ENCODE measurements at places on chromosomes 4 and X.

DNA sequence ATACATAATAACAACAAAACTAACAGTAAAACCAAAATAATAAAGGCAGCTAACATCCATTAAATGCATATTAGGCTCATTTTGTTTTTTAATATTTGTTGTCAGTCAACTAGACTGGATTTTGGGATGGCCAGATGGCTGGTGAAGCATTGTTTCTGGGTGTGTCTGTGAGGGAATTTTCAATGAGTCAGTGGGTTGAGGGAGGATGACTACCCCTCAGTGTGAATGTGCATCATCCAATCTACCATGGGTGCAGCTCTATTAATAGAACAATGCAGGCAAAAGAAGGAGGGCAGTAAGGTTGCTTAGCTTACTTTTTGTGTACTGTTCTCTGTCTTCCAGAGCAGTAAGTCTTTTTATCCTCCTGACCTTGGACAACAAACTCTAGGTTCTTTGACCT, 484.2 kb upstream of the HS3ST1 start:
- DNase-seq = no peak

DNA sequence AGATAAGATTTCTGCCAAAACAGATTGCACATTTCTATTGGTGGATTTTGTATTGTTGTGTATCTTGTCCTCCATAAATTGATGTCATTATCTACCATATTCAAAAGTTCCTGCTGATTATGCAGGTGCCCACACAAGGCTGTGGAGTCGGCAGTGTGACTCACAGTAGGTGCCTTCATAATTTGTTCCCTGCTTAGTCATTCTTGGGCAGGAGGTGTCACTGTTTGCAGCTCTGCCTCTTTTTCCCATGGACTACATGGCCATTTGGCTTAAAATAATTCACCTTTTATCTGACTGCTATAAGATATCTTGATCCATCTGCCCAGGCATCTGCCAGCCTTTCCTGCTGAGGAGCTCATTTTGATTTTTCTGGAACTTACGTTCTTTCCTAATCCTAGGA, 33.6 kb upstream of the ENPEP start:
- DNase-seq = peak; percentile 14

- peak; percentile 85 for DNase-seq
Observed at GRCh38 chr4:128565565-128566186, 243.8 kb upstream of the JADE1 start.

DNA sequence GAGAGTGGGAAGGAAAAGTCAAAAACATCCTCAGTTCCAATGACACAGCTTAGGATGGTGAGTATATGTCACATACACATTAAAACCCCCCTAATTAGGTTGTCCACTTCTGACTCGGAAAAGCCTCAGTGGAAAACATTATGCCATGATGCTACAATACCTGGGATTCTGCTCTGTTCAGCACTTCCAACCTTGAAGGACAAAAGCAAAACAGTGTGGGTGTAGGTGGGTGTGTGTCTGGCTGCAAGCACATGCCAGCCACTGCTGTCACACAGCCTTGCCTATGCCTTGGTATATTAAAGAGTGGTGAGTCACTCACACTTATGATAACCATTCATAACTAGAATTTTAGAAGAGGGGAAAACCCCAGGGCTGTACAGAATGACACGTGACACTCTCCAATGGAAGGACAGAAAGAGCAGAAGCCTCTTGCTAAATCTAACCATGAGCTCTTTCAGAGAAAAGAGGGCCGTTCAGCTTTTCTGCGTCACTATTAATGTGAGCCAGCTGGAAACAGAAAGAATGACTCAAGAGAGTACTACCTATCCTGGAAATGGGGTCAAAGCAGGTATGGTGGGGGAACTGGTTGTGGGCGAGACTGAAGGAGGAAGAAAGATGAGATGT, 159.6 kb downstream of the TET2 start:
- no peak for DNase-seq

DNA sequence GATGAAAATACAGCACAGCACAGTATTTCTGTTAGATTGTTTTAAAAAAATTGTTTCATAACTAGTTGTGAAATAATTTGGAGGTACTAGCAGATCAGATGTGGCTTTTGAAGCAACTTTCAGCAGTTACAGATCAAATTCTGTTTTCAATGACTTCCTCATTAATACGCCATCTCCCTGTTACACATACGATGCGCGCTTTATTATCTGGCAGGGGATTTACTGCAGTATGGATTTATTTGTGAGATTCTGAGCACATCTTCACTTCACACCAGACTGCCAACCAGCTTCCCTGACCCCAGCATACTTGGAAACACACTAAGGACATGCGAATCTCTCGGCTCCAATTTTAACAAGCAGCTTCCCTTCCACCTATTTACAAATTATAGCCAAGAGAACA, 235.5 kb upstream of the DIAPH2 start:
- DNase-seq = no peak

- DNase-seq = peak; percentile 13
Observed at GRCh38 chrX:138150709-138151108, 560.8 kb downstream of the FGF13 start.

DNA sequence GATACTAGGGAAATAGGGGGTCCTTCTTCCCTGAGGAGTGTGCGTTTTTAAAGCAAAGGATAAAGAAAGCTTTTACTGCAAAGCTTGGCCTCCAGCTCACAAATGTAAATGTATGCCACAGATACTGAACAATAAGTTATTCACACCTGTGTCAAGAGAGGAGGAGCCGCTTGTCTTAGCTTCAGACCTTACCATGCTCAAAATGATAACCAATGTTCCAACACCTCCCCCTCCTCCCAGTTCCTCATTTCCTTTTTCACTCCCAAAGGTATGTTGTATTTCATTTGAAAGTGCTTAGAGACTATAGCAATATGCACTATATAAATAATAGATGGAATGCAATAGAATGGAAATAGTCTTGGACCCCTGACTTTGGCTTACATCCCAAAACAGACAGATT, 47.0 kb upstream of the RAPGEF2 start:
- no peak for DNase-seq

GRCh38 chr4:105206214-105206613, 59.5 kb downstream of the TET2 start:
- peak; percentile 19 for DNase-seq

DNA sequence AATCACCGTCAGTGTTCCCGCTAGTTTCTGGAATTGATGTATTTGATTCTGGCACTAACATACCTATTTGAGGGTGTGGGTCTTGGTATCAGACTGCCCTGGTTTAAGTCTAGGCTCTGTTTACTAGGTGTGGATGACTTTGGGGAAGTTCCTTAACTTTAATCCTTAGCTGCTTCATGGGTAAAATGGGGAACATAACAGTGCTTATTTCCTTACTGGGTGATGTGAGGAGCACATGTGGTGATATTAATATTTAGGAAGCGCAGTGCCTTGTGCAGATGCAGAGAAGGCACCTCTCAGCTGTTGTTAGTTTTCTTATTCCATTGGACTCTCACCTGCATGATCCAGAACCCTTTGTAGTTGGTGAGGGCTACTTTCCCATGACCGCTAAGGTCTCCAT, 17.1 kb downstream of the RNF4 start:
- DNase-seq = no peak

DNA sequence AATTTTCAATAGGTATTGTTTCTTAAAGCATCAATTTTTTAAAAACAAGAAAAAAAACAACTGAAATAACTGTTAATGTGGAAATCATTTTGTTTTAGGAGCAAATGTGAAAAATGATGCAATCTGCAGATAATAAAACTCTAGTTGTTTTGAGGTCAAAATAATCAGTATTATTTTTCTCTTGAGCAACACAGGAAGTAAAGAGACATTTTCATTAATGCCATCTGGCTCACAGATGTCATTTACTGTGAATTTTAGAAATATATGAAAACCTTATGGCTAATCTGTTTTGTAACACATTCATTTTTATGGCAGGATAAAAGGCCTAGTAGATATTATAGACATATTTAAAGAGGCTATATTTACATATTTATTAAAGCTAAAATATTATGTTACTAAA, 141.6 kb downstream of the PCDH18 start:
- no peak for DNase-seq

DNA sequence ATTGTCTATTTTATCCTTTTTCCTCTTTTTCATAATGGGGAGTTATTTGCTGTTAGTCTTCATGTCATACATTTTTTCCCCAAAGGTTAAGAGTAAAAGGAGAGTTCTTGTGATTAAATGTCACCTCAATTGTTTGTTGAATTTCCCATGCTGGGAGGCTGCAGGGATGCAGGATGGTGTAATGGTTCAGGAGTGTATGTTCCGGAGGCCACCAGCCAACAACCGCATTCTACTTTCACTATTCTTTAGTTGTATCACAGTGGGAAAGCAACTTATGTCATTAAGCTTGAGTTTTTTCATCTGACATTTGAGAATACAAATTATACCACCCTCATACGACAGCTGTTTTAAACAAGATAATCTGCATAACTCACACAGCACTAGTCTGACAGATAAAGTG, 15.4 kb downstream of the AFP start:
- peak; percentile 62 for DNase-seq

DNA sequence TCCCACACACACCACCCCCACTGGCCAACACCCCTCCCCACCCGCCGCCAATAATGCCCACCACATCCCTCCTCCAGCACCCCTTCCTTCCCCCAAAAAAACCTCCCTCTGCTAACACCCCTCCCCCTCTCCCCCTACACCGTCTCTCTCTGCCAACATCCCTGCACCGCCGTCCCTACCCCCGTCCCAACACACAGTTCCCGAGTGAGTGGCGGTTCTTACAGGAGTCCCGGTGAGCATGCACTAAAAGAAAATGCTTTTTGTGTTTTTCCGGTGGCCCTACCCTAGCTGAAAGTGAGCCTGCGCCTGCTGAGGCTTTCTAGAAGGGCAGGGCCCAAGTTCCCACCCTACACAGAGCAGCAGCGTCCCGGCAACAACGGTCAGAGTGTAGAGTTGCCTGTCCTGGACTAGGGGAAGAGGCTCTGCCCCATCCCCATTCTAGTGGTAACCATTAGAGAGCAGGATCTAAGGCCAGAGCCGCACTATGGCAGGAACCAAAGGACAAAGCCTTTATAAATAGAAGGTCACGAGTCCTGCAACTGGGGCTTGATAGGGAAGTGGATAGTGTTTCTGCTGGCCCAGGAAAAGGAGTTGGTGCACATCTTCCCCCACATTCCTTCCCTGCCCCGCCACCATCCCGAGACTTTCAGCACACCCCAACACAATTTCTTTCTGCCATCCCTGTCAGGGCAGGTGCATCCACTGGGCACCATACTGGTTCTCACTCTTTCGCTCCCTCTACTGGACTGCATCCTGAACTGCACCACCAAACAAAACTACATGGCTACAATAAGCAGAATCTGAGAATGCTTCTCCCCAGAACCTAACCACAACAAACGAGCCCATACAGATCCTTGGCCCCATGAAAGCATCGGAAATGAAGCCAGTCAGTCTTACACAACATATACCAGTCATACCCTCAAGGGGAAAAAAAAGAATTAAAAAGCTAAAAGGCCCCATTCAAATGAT, 78.1 kb upstream of the PAGE3 start:
- DNase-seq = peak; percentile 53

DNA sequence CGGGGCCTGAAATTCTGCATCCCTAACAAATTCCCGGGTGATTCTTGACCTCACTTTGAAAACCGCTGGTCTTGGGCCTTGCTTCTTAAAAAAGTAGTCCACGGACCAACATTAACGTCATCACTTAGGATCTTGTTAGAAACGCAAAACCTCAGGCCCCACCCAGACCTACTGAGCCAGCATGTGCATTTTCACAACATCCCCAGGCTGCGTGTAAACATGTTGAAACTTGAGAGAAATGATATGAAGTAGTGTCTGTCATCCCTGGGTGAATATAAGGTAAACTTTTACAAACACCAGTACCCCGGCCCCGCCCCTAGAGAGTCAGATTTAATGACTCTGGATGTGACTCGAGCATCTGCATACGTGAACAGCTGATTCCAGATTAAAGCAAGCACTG, 33.7 kb downstream of the SORBS2 start:
- no peak for DNase-seq

DNA sequence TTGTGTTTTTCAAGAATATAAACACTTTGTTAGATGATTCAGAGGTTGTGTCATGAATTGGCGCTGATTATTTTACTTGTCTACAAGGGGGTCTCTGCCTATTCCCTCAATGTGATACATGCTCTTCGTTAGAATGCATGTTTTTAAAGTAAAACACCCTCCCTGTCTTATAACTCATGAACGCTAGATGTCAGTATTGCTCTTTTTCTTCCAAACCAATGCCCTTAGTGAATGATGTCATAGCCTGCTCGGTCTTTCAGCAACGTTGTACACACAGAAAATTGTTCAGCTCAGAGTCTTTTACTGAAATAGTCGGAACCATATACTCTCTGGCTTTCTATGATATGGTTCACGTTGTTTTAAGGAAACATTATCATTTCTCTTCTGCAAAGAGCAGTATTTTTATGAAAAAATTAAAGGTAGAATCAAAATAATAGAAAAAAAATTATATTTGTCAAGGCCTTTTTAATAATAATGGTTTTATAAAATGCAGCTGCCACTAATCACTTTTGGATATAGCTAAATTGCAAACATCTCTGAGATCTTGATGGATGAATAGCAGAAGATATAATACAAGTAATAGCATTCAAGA, 292.9 kb downstream of the TLL1 start:
- peak; percentile 81 for DNase-seq

- no peak for DNase-seq
Observed at GRCh38 chr4:85807247-85807950, 332.4 kb downstream of the ARHGAP24 start.

- no peak for DNase-seq
Observed at GRCh38 chrX:39631276-39632229, 466.2 kb downstream of the BCOR start.

GRCh38 chrX:5857232-5857631, 371.4 kb downstream of the NLGN4X start:
- DNase-seq = no peak

DNA sequence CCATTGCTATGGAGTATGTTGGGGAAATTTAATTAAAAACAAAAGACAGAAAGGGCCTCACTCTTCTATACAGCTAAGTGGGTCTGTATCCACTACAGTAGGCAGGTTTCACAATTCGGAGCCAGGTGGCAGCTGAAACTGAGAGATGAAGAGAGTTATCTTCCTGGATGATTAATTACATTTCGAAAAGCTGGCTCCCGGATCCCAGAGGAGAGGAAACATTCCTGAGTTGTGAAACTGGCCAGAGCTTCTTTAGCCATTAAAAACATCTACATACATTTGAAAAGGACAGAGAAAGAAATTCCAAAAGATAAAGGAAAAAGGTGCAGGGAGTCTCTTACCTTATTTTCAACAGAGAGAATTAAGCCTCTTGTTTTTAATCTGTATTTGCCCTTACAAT, 15.5 kb upstream of the PDZD4 start:
- DNase-seq = peak; percentile 65

DNA sequence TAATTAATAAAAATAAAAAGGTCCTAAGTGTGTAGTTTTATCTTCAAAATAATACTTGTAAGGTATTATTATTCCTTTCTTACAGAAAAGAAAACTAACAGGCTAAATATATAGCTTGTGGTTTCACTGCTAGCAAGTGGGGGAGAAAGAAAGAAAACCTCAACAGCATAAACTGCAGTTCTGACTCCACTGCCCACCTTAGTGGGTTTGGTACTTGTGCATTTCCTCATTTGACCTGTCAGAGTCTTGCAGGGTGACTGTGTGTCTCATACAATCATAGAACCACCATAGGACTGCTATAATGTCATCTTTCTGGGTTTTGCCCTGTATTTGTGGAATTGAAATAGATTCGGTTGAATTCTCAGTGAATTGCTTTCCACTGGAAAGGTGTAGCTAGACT, 94.7 kb upstream of the PUDP start:
- DNase-seq = no peak

Measured in GM23338 (cell line).